ENCODE measurements at places on chromosomes 13 and 19.

DNA sequence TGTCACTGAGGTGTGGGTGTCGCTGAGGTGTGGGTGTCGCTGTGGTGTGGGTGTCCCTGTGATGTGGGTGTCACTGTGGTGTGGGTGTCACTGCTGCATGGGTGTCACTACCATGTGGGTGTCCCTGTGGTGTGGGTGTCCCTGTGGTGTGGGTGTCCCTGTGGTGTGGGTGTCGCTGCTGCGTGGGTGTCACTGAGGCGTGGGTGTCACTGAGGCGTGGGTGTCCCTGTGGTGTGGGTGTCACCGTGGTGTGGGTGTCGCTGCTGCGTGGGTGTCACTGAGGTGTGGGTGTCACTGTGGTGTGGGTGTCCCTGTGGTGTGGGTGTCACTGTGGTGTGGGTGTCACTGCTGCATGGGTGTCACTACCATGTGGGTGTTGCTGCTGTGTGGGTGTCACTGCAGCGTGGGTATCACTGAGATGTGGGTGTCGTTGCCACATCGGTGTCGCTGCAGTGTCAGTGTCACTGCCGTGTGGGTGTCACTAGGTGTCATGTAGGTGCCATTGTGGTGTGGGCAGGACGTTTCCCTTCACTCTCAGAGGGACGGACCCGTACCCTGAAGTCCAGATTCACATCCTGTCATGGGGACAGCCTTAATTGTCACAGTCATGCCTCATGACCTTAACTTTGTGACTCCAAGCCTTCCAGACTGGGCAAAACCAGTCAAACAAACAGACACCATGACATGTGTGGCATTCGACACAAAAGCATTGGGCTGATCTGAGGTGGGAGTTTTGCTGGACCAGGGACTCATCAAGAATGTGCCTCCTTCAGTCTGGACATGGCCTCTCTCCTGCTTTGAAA is 12.7 kb upstream of the GAS6 start:
- no peak for DNase-seq

DNA sequence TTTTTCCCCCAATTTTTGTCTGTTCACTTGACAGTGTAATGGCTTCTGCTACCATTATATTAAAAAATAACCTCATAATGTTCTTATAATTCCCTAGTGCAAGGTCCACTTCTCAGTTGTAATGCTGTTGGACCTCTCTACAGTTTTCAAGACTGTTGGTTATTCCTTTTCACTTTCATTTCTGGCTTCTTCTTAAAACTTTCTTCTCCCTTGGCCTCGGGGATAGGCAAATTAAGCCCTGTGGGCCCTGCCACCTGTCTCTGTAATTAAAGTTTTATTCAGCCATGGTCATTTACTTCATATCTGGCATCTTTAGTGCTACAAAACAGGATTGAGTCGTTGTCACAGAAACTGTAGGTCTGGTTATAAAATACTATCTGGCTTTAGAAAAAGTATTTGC is 313.5 kb downstream of the KLF12 start:
- DNase-seq: no peak

DNA sequence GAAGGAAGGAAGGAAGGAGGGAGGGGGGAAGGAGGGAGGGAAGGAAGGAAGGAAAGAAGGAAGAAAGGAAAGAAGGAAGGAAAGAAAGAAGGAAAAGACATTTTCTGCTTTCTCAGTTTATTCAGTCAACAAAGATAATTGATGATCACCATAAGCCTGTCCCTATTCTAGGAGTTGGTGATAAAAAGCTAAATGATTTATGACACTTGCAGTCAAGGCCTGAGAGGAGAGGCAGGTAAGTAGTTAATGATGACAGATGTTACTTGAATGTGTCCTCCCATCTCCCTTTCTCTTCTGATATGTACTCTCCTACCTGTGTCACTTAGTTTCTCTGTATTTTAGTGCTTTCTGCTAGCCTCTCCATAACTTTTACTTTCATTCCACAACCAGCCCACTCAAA is 141.3 kb downstream of the SLITRK6 start:
- DNase-seq: no peak

- peak; percentile 91 for DNase-seq
Measured at GRCh38 chr19:13162724-13163608, 12.8 kb downstream of the IER2 start.

DNA sequence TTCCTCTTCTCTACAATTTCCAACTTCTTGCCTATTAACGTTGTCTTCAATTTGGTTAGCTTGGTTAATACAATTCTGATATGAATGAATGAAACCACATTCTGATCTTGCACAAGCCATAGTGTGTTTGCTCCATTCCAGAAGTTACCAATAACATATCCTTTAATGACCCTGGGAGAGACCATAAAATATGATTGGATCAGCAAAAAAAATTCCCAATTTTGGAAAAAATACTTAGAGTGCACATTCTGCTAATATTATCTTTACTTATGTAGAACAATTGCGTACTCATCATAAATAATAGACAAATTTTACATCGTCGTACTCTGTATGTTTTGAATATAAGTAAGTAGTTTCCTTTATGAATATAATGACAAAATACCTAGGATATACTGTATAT is 117.2 kb downstream of the SLITRK5 start:
- DNase-seq: no peak

DNA sequence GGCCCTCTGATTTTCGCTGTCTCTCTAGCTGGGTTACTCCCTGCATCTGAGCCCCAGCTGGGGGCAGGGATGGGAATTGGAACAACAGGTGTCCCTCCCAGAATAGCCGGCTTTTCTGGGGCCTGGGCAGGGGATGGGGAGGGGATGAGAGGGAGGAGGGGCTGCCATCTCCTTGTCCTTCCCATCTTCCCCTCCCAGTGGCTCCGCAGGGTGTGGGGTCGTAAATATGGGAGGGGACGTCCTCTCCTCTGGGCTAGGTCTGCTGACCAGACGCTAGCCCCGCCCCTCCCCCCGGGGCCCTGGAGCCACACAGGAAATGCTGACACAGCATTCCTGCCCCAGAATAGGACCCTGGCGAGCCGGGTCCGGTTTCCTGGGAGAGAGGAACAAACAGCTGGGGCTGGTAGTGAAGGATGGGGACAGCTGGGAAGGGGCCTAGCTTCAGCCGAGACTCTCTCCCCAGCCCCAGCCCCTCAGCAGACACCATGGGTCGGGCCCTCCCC is 1.1 kb downstream of the RYR1 start:
- DNase-seq: no peak

GRCh38 chr19:49119411-49120324 is at the start of gene PPFIA3:
Gene PPFIA3 (plus strand): TSS chr19:49119544. CDS start chr19:49127874, 8,330 bp downstream.
- peak; percentile 3 for DNase-seq

- no peak for DNase-seq
Measured at GRCh38 chr19:48603001-48603400, 3.5 kb upstream of the SPACA4 start.

- DNase-seq: no peak
Measured at GRCh38 chr13:103945836-103946235, 879.6 kb upstream of the SLC10A2 start.

DNA sequence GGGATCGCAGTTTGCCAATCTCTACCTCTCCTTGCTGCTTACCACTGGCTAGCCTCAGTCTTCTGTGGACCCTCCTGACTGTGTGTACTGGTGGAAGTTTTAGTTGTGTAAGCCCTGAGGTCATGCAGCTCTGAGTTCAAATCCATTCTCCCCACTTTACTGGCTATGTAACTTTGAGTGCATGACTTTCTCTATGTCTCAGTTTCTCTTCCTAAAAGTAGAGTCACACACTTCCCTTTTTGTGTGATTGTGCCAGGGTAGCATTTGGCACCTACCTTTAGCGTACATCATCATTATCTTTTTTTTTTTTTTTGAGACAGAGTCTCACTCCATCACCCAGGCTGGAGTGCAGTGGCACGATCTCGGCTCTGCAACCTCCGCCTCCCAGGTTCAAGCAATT is 70.3 kb downstream of the MAP4K1 start:
- DNase-seq: no peak

DNA sequence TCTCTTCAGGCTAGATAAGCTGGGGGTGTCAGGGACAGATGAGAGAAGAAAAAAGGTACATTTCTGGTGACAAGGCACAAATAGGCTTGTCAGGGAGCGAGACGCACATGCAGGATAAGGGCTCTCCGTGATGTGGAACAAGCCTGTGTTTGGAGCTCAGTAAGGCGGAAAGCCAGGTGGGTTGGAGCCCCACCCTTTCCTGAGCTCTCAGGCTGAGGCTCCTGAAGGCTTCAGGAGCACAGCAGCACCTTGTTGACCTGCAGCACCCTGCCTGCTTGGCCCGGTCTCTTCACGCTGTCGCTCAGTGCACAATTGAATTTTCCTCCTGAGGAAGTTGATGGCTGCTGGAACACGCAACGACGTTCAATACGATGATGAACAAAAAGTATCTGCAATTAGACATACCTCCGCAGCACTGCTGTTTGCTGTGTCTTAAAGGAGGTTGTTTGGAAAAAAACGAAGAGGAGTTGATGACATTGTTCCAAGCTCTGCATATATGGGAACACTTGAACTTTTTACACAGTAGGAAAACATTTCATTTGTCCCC is 29.3 kb downstream of the SERP2 start:
- no peak for DNase-seq

DNA sequence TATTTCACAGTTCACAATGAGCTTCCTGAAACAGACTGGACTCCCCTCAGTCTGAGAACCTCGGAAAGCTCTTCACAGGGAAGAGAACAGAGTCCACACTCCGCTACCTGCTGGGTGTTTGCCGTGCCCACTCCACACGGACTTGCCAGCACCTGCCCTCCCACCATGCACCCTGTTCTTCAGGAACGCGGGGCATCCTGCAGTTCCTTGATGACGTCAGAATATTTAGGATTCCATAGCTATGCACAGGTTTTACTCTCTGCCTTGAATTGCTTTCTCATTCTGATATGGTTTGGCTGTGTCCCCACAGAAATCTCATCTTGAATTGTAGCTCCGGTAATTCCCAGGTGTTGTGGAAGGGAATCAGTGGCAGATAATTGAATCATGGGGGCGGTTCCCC is 74.4 kb upstream of the FARP1 start:
- DNase-seq: no peak

DNA sequence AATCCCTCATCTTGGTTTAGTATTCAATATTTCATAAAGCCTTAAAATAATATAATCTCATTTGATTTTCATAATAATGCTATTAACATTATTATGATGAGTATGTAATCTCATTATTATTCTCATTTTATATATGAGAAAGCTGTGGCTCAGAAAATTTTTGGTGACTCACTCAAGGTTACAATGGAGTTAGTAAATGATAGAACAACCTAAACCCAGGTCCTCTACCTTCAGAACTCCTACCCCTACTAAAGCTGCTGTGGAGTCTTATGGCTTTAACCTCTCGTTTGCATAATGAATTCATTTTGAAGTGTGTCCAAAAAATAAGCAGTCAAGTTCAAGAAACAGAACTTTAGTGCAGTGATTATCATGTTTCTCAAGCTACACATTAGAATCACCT is 226.3 kb downstream of the TBC1D4 start:
- no peak for DNase-seq

- DNase-seq: peak; percentile 99
Measured at GRCh38 chr19:56507446-56508289, at the start of gene ZNF471. Gene ZNF471 (plus strand): TSS chr19:56507855. CDS start chr19:56511572, 3,717 bp downstream.

DNA sequence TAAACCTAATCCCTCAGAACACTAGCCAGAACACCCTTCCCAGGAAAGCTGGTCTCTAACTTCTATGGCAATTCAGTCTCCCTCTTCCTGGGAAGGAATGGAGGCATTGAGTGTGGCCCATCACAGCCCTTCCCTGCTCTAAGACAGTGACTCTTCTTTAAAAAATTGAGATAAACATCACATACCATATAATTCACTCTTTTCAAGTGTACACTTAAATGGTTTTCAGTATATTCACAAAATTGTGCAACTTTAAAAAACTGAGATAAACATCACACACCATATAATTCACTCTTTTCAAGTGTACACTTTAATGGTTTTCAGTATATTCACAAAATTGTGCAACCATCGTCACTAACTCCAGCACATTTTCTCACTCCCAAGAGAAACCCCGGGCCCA is 116.5 kb downstream of the MIPEP start:
- DNase-seq: no peak

DNA sequence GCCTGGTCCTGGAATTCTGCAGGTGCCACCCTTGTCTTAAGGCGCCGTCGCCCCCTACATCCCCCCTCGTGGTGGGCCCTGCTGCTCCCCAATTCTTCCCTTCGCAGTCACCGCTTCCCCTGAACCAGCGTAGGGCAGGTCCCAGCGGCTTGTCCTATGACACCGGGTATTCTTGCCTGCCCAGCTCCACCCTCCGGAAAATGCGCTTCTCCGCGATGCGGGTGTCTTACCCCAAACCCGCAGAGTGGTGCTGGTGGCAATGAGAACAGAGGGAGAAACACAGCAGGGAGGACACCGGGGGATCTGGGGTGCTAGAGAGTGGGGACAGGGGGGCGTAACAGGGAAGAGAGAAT is 9.0 kb downstream of the ZNF808 start:
- DNase-seq: no peak

DNA sequence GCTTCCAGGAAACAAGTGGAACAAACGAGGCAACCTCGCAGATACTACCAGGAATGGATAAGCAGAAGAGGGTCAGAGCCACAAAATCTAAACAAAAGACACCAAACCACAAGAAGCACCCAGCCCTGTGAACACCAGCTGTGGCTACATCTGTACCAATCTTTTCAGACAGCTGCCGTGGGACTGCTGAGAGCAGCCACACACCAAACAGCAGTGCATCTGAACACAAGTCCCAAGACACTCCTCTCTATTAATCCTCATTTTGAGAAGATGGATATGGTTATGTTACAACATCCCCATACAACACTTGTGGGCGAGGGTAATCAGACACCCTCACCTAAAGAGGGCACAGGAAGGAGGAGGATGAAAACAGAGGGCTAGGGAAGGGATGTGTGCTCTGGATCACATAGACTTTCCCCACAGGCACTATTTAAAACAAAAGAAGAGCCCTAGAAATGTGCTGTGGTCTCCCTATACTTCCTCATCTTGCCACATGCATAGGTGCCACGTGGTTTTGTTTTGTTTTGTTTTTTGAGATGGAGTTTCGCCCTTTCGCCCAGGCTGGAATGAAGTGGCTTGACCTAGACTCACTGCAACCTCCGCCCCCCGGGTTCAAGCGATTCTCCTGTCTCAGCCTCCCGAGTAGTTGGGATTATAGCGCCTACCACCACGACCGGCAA is 41.6 kb upstream of the ZNF14 start:
- no peak for DNase-seq

- DNase-seq: peak; percentile 28
Measured at GRCh38 chr13:20814224-20814910, 40.6 kb upstream of the EEF1AKMT1 start.

- DNase-seq: no peak
Measured at GRCh38 chr19:4678881-4679790, 9.0 kb upstream of the MYDGF start.

All from anterior cingulate cortex (tissue), 58 donors.